ENCODE measurements at places on chromosomes 1 and 21.

GRCh38 chr1:157045250-157046218 lies at the start of gene ARHGEF11:
Gene ARHGEF11, minus strand, starts transcription at chr1:157045742. Its CDS starts 1,412 bp downstream, at chr1:157044330.
- DNase-seq: peak; percentile 8

GRCh38 chr1:226223786-226224244 lies 351 bp downstream of the MIXL1 start:
- DNase-seq: no peak

DNA sequence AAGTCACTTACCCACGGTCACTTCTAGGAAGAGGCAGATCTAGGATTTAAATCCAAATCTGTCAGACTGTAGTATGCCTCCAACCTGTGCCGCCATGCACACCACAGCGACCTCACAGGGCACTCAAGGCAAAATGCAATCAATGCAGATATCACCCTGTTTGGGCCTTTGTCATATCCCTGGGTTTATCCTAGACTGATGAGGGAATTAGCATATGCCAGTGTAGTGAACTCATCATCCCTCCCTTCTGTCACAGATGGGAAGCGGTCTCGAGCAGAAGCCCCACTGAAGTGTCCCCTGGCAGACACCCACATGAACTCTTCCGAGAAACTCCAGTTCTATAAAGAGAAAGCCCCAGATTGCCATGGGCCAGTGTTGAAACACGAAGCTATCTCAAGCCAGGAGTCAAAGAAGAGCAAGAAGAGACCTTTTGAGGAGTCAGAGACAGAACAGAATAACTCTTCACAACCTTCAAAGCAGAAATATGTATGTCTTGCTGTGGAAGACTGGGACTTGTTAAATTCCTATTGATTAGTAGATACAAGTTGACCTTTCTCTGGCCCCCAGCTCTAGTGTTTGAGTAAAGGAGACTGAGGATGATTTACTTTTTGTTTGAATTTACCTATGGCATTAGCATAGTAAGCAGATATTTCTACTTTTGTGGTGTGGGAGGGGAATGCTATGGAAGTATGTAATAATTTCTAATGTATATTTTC lies 21.4 kb downstream of the LRRC42 start:
- no peak for DNase-seq

GRCh38 chr1:21937034-21937371 lies at the start of gene HSPG2:
Gene HSPG2, minus strand, starts transcription at chr1:21937310. Its CDS starts 93 bp downstream, at chr1:21937217.
- no peak for DNase-seq

GRCh38 chr1:245373131-245373530 lies 218.3 kb downstream of the KIF26B start:
- DNase-seq: no peak

GRCh38 chr1:147636314-147636713 lies 34.0 kb downstream of the ACP6 start:
- DNase-seq: no peak

GRCh38 chr1:116916533-116917445 lies 7.1 kb downstream of the PTGFRN start:
- DNase-seq: no peak

GRCh38 chr1:108747898-108748297 lies 1.4 kb downstream of the STXBP3 start:
- no peak for DNase-seq

GRCh38 chr21:40208948-40209345 lies 341.7 kb downstream of the PCP4 start:
- no peak for DNase-seq

DNA sequence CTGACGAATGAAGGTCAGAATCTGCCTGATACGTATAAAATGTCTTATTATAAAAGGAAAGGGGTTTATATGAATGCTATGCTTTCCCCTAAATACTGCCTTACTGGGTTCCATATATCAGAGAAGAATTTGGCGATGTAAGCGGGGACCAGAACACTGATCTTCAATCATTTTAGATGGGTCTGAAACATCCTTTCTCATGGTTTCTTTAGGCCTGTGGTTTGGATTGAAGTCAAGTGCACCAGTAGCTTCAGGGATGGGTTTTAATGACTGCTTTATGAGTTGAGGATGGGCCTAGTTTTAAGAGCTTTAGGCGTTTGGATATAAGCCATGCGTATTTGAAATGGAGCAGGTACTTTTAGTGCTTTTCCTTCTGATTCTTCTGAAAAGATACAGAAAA lies 6.9 kb downstream of the FMN2 start:
- DNase-seq: no peak

DNA sequence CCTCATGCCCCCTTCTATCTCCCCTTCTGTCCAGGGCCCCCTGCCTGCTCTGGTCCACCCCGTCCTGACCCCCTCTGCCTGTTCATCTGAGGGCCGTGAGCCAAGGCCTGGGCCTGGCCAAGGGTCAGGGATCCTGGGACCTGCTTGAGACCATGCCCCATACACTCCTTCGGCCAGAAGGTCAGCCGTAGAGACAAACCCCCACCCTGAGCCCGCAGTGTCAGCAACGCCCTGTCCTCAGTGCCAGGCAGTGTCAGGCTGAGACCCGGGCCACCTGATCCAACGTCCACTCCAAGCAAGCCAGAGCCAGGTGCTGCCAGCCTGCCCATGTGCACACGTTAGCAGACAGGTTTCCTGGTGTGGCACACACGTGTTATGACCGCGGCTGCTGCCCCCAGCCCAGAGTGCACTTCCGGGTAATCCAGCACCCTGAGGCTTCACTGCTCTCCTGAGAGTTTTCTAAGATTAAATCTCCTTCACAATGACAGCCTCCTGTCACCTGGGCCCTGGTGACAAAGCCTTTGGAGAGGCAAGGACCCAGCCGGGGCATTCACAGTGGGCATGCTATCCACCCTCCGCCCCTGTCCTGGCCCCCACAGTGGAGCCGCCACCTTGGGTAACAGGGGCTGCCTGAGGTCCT lies 10.1 kb upstream of the SAMD11 start:
- DNase-seq: no peak

DNA sequence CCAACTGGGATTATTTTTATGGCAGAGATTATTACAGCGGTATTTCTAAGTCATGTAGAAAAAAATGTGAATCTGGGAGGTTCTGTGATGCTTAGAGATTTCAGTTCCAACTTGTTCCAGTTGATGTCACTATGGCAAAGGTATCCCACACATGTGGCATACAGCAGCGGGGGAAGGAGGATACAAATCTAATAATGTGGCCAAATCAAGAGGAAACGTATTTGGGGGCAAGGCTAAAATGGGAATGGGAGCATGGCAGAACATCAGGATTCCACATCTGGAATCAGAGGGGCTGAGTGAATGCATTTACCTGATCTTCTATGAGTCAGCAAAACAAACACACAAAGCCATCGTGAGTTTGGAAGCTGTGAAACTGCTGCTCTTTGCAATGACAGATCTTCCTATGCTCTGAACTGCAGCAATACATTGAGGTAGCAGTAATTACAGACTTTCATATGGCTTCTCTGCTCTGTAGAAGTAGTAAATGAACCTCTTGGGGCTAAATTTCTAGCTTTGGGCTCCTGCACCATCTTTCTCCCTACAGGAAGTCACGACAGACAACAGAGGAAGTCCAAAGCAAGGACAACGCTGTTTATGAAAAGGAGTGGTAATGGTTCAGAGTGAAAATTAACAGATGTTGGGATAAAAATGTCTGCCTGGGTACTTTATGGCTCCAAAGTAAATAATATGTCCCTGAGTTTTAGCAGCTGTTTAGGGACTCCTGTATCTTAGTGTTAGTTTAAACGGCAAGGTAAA lies 55.5 kb downstream of the GABPA start:
- DNase-seq: no peak

DNA sequence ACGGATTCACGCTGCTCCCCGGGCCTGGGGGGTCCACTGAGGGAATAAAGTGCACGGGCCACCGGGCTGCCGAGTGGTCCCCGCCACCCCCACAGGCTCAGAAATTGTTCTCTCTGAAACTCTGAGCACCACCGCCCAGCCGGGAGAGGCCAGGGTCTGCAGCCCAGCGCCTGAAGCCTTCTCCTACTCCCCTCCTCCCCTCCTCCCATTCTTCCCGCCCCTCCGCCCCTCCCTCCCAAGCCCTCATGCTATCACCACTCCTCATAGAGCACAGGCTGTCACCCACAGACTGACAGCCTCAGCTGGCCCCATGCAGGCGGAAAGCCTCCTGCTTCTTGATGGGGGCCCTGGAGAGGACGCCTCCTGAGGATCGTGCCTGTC lies 707 bp upstream of the GPR153 start:
- no peak for DNase-seq

- no peak for DNase-seq
These were observed 36.0 kb upstream of the TENT5C start for GRCh38 chr1:117569856-117570255.

DNA sequence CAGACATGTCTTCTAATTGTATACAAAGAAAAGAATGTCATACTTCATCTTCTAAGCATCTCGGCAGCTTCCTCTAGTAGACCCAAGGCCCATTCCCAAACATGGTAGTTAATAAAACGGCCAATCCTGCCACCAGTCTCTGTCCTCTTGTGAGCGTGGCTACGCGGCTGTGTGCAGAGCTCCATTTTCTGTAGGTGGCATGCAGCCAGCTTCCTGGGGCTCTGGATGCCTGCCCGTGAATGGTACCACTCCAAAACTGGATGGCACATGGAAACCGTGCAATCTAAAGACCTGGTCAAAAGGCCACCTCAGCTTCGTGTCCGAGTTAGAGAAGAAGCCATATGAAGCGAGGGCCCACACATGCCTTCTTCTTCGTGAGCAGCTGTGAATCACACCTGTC lies 110.7 kb downstream of the SIPA1L2 start:
- DNase-seq: no peak

DNA sequence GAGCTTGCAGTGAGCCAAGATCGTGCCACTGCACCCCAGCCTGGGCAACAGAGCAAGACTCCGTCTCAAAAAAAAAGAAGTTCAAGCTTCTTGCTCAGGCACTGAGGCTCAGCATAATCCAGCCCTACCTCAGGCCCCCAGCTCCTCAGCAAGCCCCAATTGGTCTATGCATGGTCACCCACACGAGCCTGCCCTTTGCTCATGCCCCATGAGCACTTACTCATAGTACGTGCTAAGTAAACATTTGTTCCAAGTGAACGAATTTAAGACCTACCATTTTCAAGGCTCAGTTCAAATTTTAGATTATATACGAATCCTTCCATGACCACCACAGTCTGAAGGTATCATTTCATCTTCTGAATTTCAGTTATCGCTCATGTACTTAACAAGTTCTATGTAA lies 4.3 kb downstream of the PDZK1 start:
- DNase-seq: no peak
